ENCODE measurements at places on chromosomes 13 and 19. TPM values are rescaled to one million over a fixed set of nuclear protein-coding genes. Genes with fewer than 3 reads are reported as not detected.

The ZNF790 gene
- polyA plus RNA-seq = 2.7 TPM

The CD320 gene
- 24.7 TPM for polyA plus RNA-seq

The CPAMD8 gene
- polyA plus RNA-seq = 2.1 TPM

The CYP2F1 gene
- not detected for polyA plus RNA-seq

The FGF21 gene
- not detected for polyA plus RNA-seq

The ZSCAN4 gene
- polyA plus RNA-seq = not detected

The KLK15 gene
- not detected for polyA plus RNA-seq

The CCL25 gene
- not detected for polyA plus RNA-seq

The AMER2 gene
- polyA plus RNA-seq = 0.03 TPM

The ZIC5 gene
- not detected for polyA plus RNA-seq

The ZNF600 gene
- 5.7 TPM for polyA plus RNA-seq

The ZNF324 gene
- polyA plus RNA-seq = 1.7 TPM

The NLRP11 gene
- 0.03 TPM for polyA plus RNA-seq

The LRP3 gene
- polyA plus RNA-seq = 8.4 TPM

The COL4A1 gene
- 59.0 TPM for polyA plus RNA-seq

Data from stomach (tissue), 19 donors.